A549 treated with dexamethasone at 1 μM for 4 hours (cell line): ENCODE measurements at places on chromosomes 7 and 10. TPM values are rescaled to one million over a fixed set of nuclear protein-coding genes. Genes with fewer than 3 reads are reported as not detected.

CCL24 gene
- not detected in 5 replicates for total RNA-seq

FAM237B gene
- total RNA-seq = 0.02 to 0.06 TPM (median 0.03 TPM) in 5 replicates

LRRC18 gene
- total RNA-seq = not detected in 5 replicates

TMEM229A gene
- not detected in 5 replicates for total RNA-seq

EGFR gene
- 94.3 to 141 TPM (median 116 TPM) in 5 replicates for total RNA-seq

CALML5 gene
- not detected in 5 replicates for total RNA-seq
